ENCODE measurements at places on chromosomes 2 and 18.
A peak's percentile ranks its signal among the peaks of the same experiment; 100 is the strongest.

DNA sequence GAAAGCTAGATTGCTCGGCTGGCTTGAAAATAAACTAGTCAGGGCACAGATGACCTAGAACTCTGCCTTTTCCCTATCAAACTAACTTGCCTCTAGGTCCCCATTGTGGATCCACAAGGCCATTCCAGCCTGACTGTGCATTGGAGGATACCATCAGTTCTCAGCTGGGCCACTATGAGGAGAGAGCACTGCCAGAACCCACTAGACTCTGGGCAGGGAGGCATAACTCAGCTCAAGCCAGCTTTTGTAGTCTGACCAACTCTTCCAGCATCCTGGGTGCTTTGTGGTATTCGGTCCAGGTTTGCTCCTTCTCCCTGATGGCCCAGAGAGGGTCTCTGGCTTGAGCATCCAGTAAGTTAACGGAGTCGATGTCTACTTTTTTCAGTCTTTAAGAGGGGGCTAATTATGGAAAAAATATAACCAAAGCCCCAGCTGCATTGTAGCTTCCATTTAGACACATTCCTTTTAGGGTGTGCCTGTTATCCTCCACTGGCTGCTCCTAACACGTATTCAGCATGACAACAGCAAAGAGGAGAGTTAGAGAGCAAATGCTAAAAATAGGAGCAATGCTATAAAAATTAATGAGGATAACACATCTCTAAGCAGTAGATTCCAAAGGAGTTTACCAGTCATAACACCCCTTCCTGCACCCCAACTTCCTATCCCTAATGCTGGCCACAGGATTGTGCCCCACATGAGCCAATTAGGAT lies 15.2 kb downstream of the GKN2 start:
- DNase-seq: no peak

DNA sequence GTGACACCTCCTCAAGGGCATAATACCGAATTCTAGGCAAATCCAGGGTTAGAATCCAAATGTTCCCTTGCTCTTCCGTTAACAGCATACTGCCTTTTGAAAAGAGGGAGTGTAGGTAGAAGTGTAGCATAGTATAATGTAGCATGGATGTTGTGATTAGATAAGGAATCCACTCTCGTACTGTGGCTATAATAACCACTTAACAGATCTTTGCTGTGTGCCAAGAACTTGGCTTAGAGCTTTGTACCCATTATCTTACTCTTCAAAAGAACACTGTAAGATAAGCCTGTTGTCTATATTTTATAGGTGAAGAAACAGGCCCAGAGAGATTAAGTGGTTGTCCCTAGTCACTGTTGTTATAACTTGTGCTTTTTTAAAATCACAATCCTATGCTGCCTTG lies 24.2 kb downstream of the WDR75 start:
- no peak for DNase-seq

DNA sequence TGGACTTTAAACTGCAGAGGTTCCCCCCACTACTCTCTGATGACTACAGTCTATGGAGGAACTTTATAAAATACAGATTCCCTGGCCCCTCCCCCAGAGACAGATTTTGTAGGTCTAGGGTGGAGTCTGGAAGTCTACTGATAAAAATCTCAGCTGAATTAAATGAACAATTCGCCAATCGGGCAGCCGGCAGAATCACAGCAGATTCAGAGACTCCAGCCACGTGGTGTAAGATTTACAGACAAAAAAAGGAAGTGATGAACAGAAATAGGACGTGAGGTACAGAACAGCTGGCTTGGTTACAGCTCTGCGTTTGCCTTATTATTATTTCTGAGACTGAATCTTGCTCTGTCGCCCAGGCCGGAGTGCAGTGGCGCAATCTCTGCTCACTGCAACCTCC lies 21.4 kb upstream of the MTA3 start:
- DNase-seq: no peak

- no peak for DNase-seq
These were observed 415.5 kb downstream of the MEIS1 start for GRCh38 chr2:66850376-66850775.

DNA sequence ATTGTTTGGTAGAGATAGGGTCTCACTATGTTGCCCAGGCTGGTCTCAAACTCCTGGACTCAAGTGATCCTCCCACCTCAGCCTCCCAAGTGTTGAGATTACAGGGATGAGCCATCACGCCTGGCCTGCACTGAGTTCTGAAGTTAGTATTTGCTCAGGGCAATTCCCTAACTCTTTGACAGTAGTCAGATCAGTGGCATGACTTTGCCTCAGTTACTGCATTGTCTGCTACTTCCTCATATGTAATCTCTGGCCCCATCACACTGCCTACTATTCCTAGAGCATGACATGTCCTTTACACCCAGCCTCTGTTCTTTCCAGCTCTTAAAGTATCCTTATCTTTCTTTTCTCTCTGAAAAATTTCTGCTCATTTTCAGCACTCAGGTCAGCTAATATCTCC lies 193.5 kb downstream of the LDLRAD4 start:
- no peak for DNase-seq

- DNase-seq: no peak
These were observed 2.1 kb downstream of the TFCP2L1 start for GRCh38 chr2:121282800-121283385.

DNA sequence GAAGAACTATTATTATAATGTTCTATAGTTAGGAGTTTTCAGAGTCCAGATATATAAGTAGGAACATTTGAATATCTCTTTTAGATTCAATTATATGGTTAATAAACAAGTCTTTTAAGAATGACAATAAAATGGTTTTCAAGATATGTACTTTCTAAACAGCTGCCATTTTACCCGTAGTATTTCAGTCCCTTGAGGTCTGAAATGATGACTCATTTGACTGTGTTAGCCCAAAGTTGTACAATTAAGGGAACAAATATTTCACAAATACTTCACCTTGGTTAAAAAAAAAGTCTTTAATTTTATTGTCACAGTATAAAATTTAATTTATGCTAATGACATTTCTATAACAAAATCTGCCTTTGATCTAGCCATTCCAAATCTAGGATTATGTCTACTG lies 91.6 kb upstream of the TANK start:
- no peak for DNase-seq

- DNase-seq: no peak
These were observed 156.7 kb upstream of the HDAC4 start for GRCh38 chr2:239557516-239557915.

DNA sequence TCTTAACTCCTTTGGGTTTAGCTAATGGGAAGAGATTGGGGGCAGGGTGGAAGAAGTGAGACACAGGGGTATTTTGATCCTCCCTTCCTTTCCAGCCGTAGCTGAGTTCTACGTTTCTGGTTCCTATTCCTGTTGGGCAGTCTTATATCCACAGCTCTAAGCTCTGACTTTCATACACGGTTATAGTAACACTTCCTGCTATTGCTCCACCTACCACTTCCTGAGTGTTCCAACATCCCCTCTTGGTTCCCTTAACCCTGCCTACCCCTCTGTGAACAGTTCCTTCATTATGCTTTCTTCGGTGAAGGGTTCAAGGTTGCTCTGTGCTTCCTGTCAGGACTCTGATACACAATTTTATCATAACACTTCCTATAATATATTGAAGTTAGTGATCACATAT lies 205.1 kb downstream of the DNAH7 start:
- DNase-seq: no peak

- DNase-seq: no peak
These were observed 871.8 kb upstream of the NRXN1 start for GRCh38 chr2:51903728-51904127.

GRCh38 chr2:214069254-214069653 lies 341.6 kb upstream of the VWC2L start:
- no peak for DNase-seq

GRCh38 chr2:218860950-218861381 lies 1.4 kb downstream of the WNT6 start:
- DNase-seq: peak; percentile 88

DNA sequence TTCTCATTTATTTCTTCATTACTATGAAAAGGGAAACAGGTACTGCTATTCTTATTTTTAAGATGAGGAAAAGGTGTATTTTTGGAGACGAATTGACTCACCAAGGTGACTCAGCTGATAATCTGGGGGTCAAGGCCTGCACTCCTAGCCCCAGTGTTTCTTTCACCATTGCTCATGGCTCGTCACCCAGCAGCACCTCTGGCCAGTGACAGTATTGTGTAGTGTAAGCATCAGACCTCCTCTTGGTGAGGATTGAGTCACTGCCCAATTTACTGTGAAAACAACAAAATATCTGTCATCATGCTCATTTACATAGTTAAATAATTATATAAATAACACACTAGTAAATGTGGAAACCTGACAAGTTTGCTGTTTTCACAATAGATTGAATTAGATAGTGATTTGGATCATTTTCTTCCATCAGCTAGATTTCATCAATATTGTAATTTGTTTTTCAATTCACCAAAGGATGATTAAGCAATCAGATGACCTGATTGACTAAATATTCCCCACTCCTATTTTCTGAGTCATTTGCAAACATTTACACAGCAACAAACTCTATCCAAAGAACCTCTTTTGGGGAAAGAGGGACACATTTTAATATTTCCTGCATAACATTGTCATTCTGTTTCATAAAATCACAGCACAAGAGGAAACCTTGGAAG lies 492.8 kb upstream of the RAB12 start:
- DNase-seq: no peak

DNA sequence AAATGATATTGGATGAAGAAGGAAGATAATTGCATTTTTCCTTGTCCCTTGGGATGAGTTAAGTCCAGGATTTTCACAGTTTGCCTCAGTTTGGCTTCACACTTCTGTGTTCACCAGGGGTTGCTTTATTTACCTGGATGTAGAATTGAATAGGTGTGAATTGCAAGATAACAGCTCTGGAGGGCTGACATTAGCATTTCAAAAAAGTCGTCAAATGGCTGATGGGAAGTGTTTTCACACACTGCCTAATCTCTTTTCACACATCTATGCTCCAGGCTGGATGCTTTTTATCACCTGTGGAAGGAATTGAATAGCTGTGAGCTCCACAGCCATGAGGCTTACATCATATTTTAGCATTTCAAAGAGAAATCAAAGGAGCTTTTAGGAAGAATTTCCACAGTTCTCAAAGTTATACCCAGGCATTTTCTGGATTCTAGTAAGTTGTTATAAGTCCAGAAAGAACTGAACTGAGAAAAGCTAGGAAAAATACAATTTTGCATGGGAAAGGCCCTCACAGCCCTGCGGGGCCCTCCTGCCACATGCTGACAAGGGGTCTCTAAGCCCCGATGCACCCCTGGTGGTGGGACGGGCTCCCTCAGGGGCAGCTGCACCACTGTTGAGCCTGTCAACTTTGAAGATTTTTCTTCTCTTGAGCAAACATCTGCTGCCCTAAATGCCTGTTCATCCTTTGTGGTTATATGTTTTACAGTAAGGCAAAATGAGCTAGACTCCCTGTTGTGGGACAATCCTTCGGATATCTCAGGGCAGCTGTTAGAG lies 43.9 kb downstream of the TEX51 start:
- DNase-seq: no peak

GRCh38 chr18:53566626-53567025 lies 657.8 kb downstream of the MBD2 start:
- DNase-seq: no peak

- peak; percentile 62 for DNase-seq
These were observed 22.7 kb downstream of the BCL11A start for GRCh38 chr2:60530660-60531281.

GRCh38 chr2:241984271-241984655 lies 114.7 kb downstream of the RTP5 start:
- DNase-seq: no peak

GRCh38 chr2:73053316-73054114 lies 18.0 kb downstream of the SFXN5 start:
- DNase-seq: no peak

DNA sequence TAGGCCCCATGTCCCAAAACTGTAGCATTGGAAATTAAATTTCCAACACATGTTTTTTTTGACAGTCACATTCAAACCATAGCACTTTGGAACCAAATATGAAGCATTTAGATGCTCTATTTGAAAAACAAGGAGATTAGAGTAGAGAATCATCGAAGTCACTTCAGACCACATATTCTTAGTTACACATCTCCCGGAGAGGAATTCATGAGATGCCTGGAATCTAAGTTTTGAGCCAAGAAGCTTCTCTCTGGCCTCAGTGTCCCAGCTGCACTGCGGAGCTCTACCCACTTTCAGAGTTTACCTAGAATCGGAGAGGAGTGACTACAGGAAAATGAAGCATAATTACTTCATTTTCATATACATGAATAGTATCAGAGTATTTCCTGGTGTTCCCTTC lies 385.9 kb downstream of the TNS1 start:
- DNase-seq: no peak

GRCh38 chr2:129796801-129797488 lies 182.5 kb upstream of the RAB6C start:
- DNase-seq: no peak

GRCh38 chr2:147405651-147406050 lies 439.2 kb upstream of the ACVR2A start:
- DNase-seq: no peak

DNA sequence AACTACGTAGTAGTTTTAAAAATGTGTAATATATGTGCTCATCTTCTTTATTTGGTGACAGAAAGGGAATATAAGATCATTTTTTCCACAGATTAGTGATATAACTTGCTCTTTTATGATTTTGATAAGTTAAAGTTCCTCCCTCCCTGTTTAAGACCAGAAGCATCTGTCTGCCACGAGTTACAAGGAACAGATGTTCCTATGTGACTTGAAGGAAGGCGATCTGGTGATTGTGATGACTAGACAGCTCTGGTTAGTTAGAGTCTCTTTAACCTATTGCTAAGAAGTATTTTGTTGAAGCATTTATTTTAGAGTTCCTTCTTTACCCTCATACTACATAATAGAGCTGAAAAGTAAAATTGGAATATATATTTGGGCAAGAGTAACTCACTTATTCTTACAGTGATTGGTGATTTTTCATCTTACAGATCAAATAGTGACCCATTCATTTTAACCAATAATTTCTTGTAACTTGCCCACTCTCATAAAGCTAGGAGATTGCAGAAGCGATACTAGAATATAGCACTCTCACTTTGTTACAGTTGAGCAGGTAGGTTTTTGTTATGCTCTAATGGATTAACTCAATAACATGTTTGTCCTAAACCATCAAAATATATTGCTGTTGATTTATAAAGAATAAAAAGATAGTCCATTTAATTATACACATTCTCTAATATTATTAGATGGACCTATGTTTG lies 218.7 kb downstream of the SLC4A10 start:
- DNase-seq: no peak

GRCh38 chr2:172389685-172390339 lies 37.6 kb upstream of the ITGA6 start:
- DNase-seq: no peak

- no peak for DNase-seq
These were observed 3.3 kb downstream of the DNMT3A start for GRCh38 chr2:25338401-25338800.

DNA sequence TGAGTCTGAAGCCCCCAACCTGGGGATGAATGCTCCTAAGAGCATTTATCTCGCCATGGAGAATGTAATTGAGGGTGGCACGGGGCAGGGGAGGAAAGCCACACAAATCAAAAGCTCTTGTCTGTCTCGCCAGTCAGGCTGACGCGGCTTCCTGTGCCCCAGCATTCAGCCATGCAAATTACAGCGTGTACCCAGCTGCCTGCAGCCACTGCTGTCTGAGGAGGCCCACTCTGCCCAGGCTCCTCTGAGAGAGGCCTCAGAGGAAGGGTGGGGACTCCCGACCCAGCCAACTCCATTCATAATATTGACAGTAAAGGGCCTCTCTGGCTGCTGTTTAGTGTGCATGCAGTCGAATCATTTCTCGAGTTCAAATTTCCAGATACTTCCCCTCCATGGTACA lies 22.0 kb downstream of the SMAD7 start:
- peak; percentile 78 for DNase-seq
